CD4-positive, alpha-beta T cell treated with Interleukin-1 beta for 1 hour (primary cell): ENCODE measurements at places on chromosomes 11 and 22.

DNA sequence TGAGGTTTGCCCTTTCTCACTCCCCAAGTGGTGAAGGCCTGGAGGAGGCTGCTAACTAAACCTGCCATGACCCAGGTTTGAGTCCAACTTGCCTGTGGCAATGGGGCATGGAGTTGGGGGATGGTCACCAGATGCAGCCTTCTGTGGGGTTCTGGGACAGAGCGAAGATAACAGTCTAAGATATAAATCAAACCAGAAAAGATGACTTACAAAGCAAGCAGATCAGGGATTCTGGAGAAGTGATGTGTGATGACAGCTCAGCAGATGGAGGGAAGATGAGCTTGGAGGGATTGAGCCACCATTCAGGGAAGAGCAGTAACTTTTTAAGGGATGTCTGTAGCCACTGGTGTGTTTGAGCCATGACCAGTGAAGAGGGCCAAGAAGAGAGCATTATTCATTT is 63.6 kb downstream of the MTNR1B start:
- no peak for DNase-seq

DNA sequence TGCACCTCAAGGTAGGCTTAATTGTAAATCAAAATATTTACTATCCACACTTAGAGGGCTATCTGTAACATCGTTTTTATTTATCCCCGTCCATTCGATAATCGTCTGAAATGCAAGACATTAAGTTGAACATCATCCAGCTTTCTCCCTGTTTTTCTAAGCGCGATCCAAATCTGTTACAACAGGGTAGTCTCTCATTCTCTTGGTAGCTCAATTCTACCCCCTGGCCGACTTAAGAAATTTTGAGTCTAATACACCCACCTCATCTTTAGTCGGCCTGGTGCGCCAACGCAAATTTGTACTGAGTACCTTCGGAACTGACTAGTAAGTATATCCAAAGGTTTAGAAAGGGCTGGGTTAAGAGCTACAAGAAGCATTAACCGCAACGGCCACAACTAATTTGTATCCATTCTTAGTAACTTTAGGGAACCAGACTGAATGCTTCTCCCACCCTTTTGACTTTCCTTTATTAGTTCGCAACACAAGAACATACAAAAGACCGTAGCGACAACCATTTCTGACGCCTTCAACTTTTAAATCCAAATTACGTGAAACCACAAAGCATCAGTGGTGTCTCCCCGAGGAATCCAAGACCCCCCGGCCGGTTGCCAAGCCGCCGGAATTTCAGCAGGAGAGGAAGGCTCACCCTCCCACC is 1.0 kb upstream of the ZNF143 start:
- DNase-seq: peak; percentile 39

DNA sequence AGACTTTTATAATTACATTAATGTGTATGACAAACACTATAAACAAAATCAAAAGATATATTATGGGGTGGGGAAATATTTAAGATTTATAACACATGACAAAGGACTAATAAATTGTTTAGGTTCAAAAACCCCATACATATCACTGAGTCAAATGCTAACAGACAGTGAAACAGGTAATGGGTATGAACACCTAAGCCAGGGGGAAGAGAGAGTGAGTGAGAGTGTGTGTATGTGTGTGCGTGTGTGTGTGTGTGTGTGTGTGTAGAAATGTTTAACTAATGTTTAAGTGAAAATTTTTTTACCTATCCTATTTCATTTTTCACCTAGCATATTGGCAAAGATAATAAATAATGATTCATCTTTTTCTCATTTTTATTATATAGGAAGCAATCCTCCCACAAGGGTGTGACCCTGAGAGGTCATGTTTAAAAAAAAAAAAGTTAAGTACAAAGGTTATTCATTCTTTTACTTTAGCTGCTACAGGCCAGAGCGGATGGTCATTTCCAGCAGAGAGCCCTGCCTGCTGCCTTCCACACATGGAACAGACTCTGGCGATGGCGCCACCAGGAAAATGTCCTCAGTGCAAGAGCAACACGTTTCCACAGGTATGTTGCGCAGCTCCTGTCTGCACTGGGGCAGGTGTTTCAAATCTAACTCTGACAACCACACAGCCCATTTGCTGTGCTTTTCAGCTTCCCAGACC is 72.9 kb downstream of the PISD start:
- no peak for DNase-seq

DNA sequence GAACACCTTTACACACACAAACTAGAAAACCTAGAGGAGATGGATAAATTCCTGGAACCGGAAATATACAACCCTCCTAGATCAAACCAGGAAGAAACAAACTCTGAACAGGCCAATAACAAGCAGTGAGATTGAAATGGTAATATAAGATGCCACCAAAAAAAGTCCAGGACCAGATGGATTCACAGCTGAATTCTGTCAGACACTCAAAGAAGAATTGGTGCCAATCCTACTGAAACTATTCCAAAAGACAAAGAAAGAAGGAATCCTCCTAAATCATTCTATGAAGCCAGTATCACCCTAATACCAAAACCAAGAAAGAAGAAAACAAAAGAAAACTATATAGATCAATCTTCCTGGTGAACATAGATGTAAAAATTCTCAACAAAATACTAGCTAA is 33.9 kb downstream of the PIWIL3 start:
- DNase-seq: no peak

- DNase-seq: no peak
These were observed 18.9 kb downstream of the ZBTB16 start for GRCh38 chr11:114078423-114078822.

- no peak for DNase-seq
These were observed 1478.4 kb downstream of the TBC1D22A start for GRCh38 chr22:48240935-48241230.

- peak; percentile 61 for DNase-seq
These were observed 8.8 kb upstream of the CTSD start for GRCh38 chr11:1772270-1773130.

DNA sequence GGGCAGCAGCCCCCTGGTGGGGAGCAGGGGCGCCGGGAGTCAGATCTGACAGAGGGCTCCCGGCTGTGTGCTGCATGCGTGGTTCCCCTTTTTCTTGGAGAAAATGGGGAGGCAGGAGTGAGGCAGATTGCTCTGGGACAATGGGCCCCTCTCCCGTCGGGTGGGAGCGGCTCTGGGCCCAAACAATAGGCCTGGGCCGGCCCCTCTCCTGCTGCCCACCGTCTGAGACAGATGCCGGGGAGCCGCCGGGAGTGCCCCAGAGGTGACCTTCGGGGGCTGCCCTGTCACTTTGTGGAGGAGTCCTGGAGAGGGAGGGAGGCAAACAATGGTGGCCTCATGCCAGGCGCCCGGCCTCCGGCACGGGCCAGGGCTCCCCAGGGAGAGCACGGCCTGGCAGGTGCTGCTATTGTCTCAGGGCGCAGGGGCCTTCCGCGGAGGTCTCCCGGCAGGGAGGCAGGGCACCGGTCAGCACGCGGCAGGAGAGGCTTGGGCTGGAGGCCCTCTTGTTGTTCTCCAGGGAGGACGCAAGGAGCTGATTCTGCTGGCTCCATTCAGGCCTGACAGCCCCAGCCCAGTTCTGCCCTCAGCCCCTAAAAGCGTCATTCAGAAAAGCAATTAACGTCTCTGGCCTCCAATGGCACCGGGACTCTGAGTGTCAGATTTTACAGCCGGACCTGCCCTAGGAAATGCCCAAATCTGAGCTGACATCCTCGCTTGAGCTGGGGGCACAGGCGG is 44.8 kb downstream of the SMIM38 start:
- no peak for DNase-seq

DNA sequence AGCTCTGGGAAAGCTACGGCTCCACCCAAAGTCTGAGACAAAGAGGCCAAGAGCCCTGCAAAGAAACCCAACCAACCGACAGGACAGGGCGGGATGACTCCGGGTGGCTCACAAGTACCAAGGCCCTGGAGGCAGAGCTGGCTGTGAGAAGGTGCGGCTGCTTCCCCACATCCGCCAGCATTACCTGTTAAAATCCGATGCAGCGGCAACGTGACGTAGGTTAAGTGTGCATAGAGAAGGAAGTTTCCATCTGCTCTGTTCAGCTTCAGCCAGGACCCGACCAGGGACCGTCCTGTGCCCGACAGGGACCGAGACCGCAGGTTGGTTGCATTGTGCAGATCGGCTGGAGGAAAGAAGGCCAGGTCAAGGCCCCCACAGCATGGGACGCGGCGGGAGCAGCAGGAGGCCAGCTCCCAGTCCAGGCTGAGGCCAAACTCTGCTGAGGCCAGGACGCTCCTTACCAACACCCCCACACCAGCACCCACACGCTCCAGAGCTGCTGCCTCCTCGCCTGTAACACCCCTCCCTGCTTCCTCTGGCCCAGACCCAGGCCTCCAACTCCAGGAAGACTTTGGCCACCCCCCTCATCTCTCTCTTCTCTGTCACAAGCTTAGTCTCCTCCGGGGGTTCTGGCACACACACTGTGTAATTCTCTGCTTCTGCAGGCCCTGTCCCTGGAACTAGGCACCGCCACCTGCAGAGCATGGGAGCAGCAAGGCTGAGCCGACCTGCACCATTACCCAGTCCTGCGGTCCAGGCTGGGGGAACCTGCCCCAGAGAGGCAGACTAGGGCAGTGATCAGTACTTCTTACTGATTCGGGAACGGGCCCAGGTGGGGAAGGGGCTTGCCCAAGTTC is 34.1 kb downstream of the NUP50 start:
- no peak for DNase-seq

GRCh38 chr11:133519560-133519959 is 12.7 kb downstream of the OPCML start:
- DNase-seq: no peak

DNA sequence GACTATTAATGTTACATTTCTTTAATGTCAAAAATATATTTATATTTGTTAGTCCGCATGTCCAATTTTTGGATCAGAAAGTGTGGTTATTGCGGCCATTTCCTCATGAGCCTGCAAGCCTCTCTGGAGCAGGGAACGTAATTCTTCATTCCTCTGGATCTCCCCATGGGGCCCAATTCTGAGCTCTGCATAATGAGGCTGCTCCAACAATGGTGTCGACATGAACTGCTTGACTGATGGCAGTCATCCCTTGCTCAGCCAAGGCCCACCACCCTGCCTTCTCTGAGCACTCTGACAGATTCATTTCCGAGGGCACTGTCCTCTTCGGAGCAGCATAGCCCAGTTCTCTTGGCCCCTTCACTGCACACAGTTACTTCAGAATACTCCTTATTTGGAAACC is 3.1 kb upstream of the HEPACAM start:
- DNase-seq: no peak

- no peak for DNase-seq
These were observed 682.6 kb downstream of the JRKL start for GRCh38 chr11:97072420-97072819.

GRCh38 chr22:19359554-19360299 is 68.2 kb upstream of the CLTCL1 start:
- no peak for DNase-seq

GRCh38 chr11:132177106-132177505 is 806.7 kb downstream of the NTM start:
- DNase-seq: no peak

DNA sequence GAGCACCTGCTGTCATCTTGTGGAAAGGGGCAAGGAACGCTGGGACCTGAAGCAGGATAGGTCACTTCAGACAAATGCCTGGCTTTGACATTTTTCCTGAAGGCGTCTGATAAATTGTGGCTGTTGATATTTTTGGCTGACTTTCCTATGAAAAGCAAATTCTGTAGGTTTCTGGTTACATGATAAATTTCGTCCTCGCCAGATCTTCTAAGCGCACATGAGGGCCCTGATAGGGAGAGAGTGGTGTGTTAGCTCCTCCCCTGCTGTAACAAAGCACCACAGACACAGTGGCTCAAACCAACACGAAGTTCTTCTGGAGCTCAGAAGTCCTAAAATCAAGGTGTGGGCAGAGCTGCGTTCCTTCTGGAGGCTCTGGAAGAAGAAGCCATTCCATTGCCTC is 19.6 kb downstream of the APOL4 start:
- DNase-seq: no peak

DNA sequence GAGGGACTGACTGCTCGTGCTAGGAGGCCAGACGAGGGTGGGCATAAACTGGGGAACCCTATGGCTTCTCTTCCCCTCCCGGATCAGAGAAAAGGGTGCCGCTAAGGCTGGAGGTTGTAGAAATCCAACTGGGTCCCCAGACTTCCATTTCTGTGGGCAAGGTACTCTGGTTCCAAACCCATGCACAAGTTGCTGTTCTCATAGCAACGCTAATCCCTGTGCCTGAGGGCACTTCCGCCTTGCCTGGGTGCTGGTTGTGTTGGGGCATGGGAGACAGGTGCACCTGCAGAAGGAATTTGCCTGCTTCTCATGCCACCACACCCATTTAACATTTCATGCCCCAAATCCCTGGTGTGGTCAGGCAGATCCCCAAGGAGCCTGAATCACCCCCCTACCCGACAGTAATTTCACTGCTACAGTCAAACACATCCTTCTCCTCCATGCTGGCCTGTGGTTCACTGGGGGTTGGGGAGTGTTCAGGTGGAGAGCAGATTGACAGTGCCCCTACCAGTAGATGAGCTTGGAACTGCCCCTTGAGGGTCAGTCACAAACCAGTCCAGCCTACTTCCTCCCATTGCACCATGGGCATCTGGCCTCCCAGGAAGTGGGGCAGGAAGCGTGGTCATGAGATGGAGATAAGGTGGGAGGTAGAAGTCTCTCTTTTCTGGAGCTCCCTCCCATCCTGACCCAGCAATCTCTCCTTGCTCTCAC is 1.2 kb downstream of the C2CD2L start:
- DNase-seq: peak; percentile 28

DNA sequence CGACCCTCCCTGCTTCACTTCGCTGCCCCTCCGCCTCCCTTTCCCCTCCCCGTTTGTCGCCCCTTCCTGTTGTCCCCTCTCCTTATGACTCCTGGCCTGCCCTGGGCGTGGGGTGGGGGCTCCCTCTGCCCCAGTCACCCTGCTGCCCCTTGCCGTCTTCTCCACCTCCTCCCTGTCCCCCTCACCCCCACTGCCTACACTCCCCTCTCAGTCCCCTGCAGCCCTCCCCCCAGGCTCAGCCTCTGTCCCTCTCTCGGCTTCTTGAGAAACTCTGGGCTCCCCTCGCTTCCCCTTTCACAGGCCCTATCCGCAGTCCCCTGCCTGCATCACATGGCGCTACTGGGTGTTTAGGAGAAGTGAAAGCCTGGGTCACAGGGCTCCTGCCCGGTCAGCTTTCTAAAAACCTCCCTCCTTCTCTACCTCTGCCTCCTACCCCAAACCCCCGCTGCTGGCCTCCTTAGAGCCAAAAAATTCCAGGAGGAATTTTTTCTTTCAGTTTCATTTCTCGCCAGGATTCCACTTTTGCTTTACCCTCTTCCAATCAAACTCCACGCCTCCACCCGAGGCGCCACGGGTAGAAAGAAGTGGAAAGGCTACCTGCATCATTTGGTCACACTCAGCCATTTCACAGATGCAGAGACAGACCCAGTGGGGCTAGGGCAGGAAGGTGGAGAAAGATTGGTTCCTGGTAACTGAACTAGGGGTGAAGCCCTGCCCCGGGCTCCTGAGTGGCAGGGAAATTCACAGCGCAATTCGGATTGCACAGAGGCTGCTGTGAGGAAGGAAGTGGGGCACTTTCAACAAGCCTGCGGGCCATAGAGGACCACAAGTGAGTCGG is at the start of gene SLC15A3:
Gene SLC15A3, minus strand, starts transcription at position 273 of the 838 bp plus-strand sequence. CDS start 625 bp downstream, outside the sequence.
- peak; percentile 48 for DNase-seq
